ENCODE measurements at places on chromosomes 11 and 22. TPM values are rescaled to one million over a fixed set of nuclear protein-coding genes. Genes with fewer than 3 reads are reported as not detected.

CCDC15 gene
- total RNA-seq: 2.3 TPM

FAT3 gene
- 19.1 TPM for total RNA-seq

- no peak for DNase-seq
- no peak overlapping the region for H3K27ac ChIP-seq
- H3K36me3 ChIP-seq: peaks cover 39% of the 10 kb centered on the region
- H3K27me3 ChIP-seq: no peaks in the 10 kb centered on the region
These were observed 1.3 kb downstream of the KAT5 start for GRCh38 chr11:65713212-65713969.

DNA sequence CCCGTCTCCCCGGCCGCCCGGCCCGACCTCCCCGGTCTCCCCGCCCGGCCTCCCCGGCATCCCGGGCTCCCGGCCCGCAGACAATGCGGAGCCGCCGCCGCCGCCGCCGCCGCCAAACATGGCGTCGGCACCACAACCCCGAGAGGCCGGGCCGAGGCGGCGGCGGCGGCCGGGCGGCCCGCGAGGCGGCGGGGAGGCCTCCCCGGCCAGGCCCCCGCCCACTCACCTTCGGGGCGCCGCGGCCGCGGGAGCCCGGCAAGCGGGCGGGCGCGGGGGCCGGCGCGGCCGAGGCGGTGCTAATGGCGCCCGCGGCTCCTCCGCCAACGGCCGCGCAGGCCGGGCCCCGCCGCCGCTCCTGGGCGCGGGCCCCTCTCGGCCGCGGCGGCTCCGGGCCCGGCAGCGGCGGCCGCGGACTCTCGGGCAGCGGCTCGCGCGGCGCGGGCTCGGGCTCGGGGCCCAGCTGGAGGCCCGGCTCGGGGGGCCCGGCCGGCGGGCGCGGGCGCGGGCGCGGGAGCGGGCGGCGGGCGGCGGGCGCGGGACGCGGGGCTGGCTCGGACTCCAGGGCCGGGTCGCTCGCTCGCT lies 311 bp downstream of the BRD1 start:
- no peak overlapping the region for H3K27ac ChIP-seq
- H3K4me1 ChIP-seq: no peaks in the 10 kb centered on the region
- no peaks in the 10 kb centered on the region for H3K27me3 ChIP-seq
- H3K36me3 ChIP-seq: peaks cover 53% of the 10 kb centered on the region
- DNase-seq: no peak
- peak overlapping the region; percentile 62 for H3K4me3 ChIP-seq

GRCh38 chr11:129312730-129313503 lies 62.7 kb upstream of the BARX2 start:
- DNase-seq: peak; percentile 37
- no peaks in the 10 kb centered on the region for H3K36me3 ChIP-seq
- no peak overlapping the region for H3K4me3 ChIP-seq

DEFB108B gene
- not detected for total RNA-seq

- peaks cover 82% of the 10 kb centered on the region for H3K36me3 ChIP-seq
- no peaks in the 10 kb centered on the region for H3K27me3 ChIP-seq
- H3K4me3 ChIP-seq: no peak overlapping the region
- DNase-seq: no peak
- H3K27ac ChIP-seq: no peak overlapping the region
- no peaks in the 10 kb centered on the region for H3K4me1 ChIP-seq
These were observed 21.1 kb downstream of the EIF3L start for GRCh38 chr22:37870273-37870672.

GRCh38 chr11:32073644-32074026 lies 17.2 kb upstream of the RCN1 start:
- H3K27ac ChIP-seq: no peak overlapping the region
- H3K4me3 ChIP-seq: no peak overlapping the region
- H3K4me1 ChIP-seq: no peaks in the 10 kb centered on the region
- DNase-seq: no peak
- no peaks in the 10 kb centered on the region for H3K36me3 ChIP-seq

GRIK4 gene
- total RNA-seq: 2.2 TPM

DNA sequence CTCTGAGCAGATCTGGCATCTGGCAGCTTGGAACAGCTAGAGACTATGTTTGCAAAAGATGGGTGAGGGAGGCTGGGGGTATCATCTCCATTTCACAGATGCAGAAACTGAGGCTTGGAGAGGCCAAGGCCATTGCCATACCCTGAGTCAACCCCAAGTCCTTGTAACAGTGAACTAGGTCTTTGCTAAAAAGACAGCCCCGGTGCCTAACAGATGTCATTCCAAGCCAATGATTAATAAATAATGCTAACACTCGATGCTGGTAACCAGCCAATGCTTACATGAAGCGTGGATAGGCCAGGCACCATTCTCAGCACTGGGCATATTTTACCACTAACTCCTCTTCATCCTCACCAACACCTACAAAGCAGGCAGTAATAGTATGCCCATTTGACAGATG lies 164.0 kb downstream of the MN1 start:
- no peak overlapping the region for H3K4me3 ChIP-seq
- no peak overlapping the region for H3K27ac ChIP-seq
- no peaks in the 10 kb centered on the region for H3K27me3 ChIP-seq
- H3K4me1 ChIP-seq: peaks cover 5% of the 10 kb centered on the region
- no peak for DNase-seq
- H3K36me3 ChIP-seq: no peaks in the 10 kb centered on the region

ADORA2A gene
- total RNA-seq: 3.5 TPM

DNA sequence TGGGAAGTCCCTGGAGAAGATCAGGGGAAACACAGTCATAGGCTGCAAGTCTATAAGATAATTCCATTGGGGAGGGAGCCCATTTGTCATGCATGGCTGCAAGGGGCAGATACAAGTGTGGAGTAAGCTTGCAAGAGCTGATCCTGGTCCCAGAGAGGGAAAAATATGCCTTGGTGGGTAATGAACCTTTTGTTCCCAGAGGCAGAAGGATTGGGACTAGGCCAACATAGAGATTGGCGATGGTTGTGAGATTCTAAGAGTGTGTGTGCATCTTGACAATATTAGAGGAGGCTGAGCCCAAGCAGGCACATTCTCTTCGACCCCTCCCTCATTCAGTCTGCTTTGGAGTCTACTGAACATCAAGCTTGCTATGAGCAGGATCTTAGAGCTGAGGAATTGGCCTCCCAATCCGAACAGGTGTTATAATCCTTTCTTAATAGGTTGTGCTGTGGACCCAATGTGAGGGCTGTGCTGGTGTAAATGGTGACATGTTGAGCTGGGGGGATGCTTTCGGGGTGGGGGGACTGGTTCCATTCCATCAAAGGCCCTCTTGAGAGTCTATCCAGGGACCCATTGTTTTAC lies 18.4 kb downstream of the MIAT start:
- peaks cover 2% of the 10 kb centered on the region for H3K36me3 ChIP-seq
- DNase-seq: no peak
- H3K27me3 ChIP-seq: no peaks in the 10 kb centered on the region

MRPL49 gene
- total RNA-seq: 73.4 TPM

AQP11 gene
- 0.72 TPM for total RNA-seq

DNA sequence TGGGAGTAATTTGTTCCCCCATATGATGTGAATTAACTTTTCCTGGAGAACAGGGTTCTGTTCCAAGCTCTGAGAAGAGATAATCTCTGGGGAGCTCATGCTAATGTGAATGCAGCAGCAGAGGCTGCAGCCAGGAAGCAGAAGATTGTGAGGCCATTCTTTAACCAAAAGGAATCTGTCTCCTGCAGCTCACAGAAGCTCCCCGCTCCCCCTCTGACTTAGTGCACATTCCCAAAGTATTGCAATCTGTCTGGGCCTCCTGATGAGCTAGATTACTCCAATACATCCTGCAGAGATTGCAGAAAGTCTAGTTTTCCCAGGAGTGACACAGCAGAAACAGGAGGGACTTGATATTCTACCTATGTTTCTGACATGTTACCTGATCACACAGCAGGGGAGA lies 420.6 kb upstream of the FAT3 start:
- no peak overlapping the region for H3K4me3 ChIP-seq
- no peaks in the 10 kb centered on the region for H3K27me3 ChIP-seq
- peaks cover under 1% of the 10 kb centered on the region for H3K36me3 ChIP-seq
- peak; percentile 64 for DNase-seq
- peaks cover 5% of the 10 kb centered on the region for H3K4me1 ChIP-seq
- H3K27ac ChIP-seq: no peak overlapping the region

- H3K4me1 ChIP-seq: no peaks in the 10 kb centered on the region
- no peak overlapping the region for H3K27ac ChIP-seq
- H3K27me3 ChIP-seq: no peaks in the 10 kb centered on the region
- DNase-seq: no peak
- H3K36me3 ChIP-seq: peaks cover 28% of the 10 kb centered on the region
- peak overlapping the region; percentile 96 for H3K4me3 ChIP-seq
These were observed 1.7 kb downstream of the EP300 start for GRCh38 chr22:41094041-41094593.

- no peaks in the 10 kb centered on the region for H3K27me3 ChIP-seq
- H3K27ac ChIP-seq: no peak overlapping the region
These were observed 585.4 kb downstream of the SOX6 start for GRCh38 chr11:15770798-15771414.

GRCh38 chr11:35579557-35580396 lies 38.5 kb upstream of the FJX1 start:
- H3K27ac ChIP-seq: no peak overlapping the region
- no peaks in the 10 kb centered on the region for H3K36me3 ChIP-seq
- peaks cover 3% of the 10 kb centered on the region for H3K4me1 ChIP-seq
- no peak overlapping the region for H3K4me3 ChIP-seq
- DNase-seq: no peak

DNA sequence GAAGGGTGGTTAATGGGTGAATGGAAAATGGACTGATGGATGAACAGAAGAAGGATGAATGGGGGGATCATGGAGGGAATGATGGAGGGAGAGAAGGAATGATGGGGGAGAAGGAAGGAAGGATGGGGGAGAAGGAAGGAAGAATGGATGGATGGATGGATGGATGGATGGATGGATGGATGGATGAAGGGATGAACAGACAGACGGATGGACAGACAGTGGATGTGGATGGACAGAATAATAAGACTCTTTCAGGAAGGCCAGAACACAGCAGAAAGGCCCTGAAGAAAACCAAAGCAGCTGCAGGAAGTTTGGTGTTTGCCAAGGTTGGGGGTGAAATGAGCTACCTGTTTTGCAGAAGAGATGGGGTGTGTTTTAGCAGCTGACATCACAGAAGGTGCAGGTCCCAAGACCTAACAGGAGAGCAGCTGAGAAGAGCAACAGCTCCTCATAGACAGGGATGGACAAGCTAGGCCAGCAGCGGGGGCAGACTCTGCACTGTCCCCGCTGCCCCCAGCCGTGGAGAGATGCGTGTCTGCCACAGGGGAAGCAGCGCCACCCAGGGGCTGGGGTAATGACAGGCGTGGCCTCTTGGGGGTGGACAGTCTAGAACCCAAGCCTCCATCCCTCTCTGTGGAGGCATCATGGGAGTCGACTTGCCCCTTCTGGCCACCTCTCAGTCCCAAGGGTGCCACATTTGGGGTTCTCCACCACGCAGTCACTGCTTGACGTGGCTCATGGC lies 17.9 kb downstream of the C1QTNF6 start:
- H3K4me3 ChIP-seq: no peak overlapping the region
- H3K27me3 ChIP-seq: no peaks in the 10 kb centered on the region
- DNase-seq: no peak
- H3K4me1 ChIP-seq: no peaks in the 10 kb centered on the region

- H3K27me3 ChIP-seq: no peaks in the 10 kb centered on the region
- H3K4me1 ChIP-seq: no peaks in the 10 kb centered on the region
- no peak overlapping the region for H3K4me3 ChIP-seq
- H3K27ac ChIP-seq: no peak overlapping the region
- DNase-seq: no peak
These were observed 11.7 kb downstream of the THOC5 start for GRCh38 chr22:29541845-29542244.

GDPD4 gene
- total RNA-seq: not detected

DNA sequence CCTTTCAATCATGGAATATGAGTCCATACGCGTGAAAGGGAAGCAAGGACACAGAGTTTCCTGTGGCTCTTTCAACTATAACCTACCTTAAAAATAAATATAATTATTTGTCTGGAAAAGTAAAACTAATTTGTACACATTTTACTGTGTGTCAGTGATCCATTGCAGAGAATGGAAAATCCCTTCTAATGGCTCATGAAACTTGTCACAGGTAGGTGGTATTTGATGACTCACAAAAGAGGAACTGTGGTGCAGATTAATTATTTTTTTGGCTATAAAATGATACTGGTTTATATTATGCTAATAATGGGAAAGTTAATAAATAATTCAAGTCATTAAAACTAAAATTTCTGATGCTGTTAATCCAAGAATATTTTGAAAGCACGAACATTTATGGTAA lies 792.2 kb downstream of the METTL15 start:
- no peak overlapping the region for H3K4me3 ChIP-seq
- H3K27me3 ChIP-seq: no peaks in the 10 kb centered on the region
- H3K27ac ChIP-seq: no peak overlapping the region
- no peaks in the 10 kb centered on the region for H3K4me1 ChIP-seq
- H3K36me3 ChIP-seq: no peaks in the 10 kb centered on the region

- H3K36me3 ChIP-seq: peaks cover 22% of the 10 kb centered on the region
- H3K4me3 ChIP-seq: no peak overlapping the region
- no peaks in the 10 kb centered on the region for H3K4me1 ChIP-seq
- no peak overlapping the region for H3K27ac ChIP-seq
- no peaks in the 10 kb centered on the region for H3K27me3 ChIP-seq
These were observed 58.7 kb upstream of the SLC5A12 start for GRCh38 chr11:26780376-26781085.

- H3K4me1 ChIP-seq: 0 out of 2 replicates have a peak, but pooled peaks cover 3% of the 10 kb centered on the region
- H3K27me3 ChIP-seq: no peaks in the 10 kb centered on the region
- DNase-seq: no peak
- H3K36me3 ChIP-seq: no peaks in the 10 kb centered on the region
These were observed 75.1 kb downstream of the RAB38 start for GRCh38 chr11:88100151-88100550.

C11orf16 gene
- 0.15 TPM for total RNA-seq

DNA sequence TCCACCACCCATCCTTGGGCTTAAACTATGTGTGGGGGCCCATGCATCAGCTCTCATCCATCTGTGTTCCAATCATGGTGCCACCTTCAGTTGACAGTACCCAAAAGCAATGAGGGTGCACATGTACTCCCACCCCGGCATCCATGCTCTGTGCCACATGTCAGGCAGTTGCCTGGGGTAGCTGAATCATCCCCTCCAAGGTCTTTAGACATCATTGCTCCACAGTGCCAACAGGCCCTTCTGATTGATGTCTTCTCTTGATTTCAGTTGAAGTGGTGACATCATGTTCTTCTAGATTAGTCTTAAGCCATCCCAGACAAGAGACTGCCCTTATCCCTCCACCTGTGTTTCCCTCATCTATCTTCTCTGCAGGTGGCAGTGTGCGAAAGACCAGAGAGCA lies 42.5 kb downstream of the TMPRSS5 start:
- H3K36me3 ChIP-seq: peaks cover 3% of the 10 kb centered on the region
- H3K27ac ChIP-seq: no peak overlapping the region
- H3K4me3 ChIP-seq: no peak overlapping the region
- H3K27me3 ChIP-seq: no peaks in the 10 kb centered on the region
- DNase-seq: no peak

GRCh38 chr11:114191893-114192292 lies 104.3 kb upstream of the NNMT start:
- no peak for DNase-seq
- no peak overlapping the region for H3K27ac ChIP-seq
- H3K27me3 ChIP-seq: no peaks in the 10 kb centered on the region
- peaks cover 5% of the 10 kb centered on the region for H3K4me1 ChIP-seq
- H3K4me3 ChIP-seq: no peak overlapping the region
- H3K36me3 ChIP-seq: 0 out of 3 replicates have a peak, but pooled peaks cover 3% of the 10 kb centered on the region

Data from H9 (cell line).